ENCODE measurements at places on chromosomes 7 and 10. TPM values are rescaled to one million over a fixed set of nuclear protein-coding genes. Genes with fewer than 3 reads are reported as not detected.
A peak's percentile ranks its signal among the peaks of the same experiment; 100 is the strongest.

- DNase-seq: no peak
These were observed 50.1 kb upstream of the DPYSL4 start for GRCh38 chr10:132136689-132137088.

DNA sequence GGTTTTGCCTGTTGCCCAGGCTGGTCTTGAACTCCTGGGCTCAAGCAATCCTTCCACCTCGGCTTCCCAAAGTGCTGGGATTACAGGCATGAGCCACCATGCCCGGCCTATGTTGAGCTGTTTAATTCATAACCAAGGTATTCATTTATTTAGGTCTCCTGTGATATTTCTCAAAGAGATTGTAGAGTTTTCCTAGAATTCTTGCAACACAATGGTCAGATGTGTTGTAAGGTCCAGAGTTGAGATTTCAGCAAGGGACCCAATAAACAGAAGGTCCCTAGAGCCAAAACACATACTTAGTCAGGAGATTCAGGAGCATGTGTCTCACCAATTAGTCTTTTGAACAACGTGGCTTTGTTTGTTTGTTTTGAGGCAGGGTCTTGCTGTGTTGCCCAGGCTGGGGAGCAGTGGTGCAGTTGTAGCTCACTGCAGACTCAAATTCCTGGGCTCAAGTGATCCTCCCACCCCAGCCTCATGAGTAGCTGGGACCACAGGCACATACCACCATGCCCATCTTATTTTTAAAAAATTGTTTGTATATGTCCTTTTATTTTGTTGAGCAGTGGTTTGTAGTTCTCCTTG is 321.3 kb upstream of the GALNT17 start:
- DNase-seq: no peak

FAM241B gene
- 0.18 TPM for total RNA-seq

GRCh38 chr10:12181065-12181775 is 14.5 kb downstream of the NUDT5 start:
- DNase-seq: no peak

GRCh38 chr10:21173802-21174714 is 276.9 kb upstream of the NEBL start:
- DNase-seq: peak; percentile 52

DNA sequence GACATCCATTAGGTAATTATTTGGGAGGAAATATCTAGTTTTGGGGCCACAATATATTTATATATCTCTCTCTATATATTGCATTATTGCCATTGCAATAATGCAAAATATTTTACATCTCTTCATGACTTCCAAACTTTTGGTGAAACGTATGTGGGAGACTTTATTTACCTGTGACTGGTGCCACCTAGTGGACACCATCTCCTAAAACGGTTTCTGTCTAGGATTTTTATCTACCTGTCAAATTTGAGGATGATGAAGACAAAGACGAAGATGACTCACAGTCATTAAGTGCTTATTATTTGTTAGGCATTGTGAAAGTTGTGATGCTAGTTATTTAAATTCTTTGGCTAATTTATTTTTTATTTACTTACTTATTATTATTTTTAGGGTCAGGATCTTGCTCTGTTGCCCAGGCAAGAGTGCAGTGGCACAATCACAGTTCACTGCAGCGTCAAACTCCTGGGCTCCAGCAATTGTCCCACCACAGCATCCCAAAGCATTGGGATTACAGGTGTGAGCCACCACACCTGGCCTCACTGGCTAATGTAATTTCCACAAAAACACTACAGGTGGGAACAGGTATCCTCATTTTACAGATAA is 18.7 kb upstream of the CBLL1 start:
- DNase-seq: peak; percentile 69

PKD2L1 gene
- 0.04 TPM for total RNA-seq

GRCh38 chr7:119572132-119572531 is 700.8 kb upstream of the KCND2 start:
- no peak for DNase-seq

GRCh38 chr10:86922553-86922961 is 34.9 kb downstream of the MMRN2 start:
- DNase-seq: no peak

- peak; percentile 46 for DNase-seq
These were observed 29.8 kb downstream of the CDK1 start for GRCh38 chr10:60808036-60808435.

- DNase-seq: no peak
These were observed 184.1 kb downstream of the RELN start for GRCh38 chr7:103805346-103805745.

GRCh38 chr7:70319057-70319456 is 720.8 kb downstream of the AUTS2 start:
- DNase-seq: no peak

DNA sequence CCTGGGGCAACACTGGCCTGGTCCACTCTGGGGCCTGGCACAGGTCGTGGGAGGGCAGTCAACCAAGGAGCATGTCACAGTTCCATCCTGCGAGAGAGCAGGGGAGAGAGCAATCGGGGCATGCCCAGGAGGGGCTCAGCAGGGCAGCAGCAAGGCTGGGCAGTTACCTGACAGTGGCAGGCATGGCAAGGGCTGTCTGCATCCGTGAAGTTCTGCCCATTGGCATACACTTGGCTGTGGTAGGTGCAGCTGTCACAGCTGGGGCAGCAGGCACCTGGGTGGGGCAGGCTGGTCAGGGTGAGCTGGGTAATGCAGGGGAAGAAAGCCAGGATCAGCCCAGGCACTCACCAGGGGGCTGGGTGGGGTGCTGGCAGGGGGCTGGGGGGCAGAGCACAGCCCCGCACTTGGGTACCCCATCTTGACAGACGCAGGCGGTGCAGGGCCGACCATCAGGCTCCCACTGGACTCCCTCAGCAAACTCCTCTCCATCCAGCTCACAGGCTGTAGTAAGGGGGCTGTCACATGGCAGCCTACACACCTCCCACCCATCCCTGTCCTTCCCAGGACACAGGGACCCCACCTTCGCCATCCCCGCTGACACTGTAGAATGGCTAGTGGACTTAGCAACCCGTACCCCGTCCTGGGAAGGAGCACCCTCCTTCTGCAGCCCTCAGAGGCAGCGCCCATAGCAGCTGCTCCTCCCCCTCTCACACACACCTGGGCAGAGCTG is 17.8 kb downstream of the KCP start:
- DNase-seq: no peak

DNA sequence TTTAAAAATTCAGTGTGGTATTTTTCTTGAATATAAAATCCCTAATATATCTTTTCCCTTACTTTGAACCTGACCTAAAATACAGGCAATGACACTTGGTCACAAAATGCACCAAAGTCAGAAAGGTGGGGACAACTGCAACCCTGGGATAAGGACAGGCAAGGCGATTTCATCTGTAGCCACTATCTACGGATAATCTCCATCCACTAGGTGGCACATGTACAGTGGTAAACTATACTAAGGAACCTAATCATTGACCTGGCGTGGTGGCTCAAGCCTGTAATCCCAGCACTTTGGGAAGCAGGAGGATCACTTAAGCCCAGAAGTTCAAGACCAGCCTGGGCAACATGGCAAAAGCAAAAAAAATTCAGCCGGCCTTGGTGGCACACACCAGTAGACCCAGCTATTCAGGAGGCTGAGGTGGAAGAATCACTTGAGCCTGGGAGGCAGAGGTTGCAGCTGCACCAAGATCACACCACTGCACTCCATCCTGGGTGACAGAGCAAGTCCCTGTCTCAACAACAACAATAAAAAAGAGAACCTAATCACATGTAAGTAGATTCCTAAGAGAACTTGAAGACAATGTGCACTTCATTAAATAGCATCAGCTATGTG is 98.9 kb downstream of the KMT2C start:
- peak; percentile 55 for DNase-seq

- peak; percentile 63 for DNase-seq
These were observed 742 bp downstream of the LMBR1 start for GRCh38 chr7:156892081-156892800.

DNA sequence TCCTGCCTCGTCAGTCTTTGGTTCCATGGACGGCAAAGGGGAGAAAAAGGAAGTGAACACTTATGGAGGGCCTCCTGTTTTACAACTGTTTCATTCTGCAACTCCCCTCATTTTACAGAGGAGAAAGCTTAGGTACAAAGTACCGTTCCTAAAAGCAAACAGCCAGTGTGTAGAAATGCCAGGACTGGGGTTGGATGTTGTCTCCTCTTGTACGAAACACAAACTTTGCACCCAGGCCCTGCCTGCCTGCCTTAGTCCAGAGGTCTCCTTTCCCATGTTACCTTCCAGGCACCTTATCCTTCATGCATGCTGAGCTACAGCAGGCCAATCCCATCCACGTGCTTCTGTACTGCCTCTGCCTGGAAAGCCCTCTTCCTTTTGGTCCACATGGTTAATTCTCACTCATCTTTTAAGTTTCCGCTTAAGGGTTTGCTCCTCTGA is 86.0 kb downstream of the ICA1 start:
- no peak for DNase-seq

TMEM254 gene
- 10.1 TPM for total RNA-seq

Data from muscle of leg (tissue), 16 donors.